ENCODE measurements at places on chromosomes 3 and 15.

DNA sequence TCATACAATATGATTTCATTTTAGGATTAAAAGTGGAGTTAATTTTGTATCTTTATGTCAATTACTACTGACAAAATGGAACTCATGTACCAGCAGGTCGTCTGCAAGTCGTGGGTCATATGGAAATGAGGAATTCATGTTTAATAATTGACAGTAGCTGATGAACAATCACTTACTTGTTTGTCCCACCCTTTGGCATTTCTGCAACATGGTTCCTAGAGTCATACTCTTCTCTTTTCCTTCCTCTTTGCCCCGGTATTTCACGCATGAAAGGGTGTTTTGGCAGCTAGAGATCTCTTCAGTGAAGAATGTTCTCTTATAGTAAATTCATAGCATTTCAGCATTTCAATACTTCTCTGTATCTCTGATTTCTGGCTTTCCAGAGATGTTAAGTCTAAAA lies 133.3 kb upstream of the SLC24A5 start:
- DNase-seq, result no peak

DNA sequence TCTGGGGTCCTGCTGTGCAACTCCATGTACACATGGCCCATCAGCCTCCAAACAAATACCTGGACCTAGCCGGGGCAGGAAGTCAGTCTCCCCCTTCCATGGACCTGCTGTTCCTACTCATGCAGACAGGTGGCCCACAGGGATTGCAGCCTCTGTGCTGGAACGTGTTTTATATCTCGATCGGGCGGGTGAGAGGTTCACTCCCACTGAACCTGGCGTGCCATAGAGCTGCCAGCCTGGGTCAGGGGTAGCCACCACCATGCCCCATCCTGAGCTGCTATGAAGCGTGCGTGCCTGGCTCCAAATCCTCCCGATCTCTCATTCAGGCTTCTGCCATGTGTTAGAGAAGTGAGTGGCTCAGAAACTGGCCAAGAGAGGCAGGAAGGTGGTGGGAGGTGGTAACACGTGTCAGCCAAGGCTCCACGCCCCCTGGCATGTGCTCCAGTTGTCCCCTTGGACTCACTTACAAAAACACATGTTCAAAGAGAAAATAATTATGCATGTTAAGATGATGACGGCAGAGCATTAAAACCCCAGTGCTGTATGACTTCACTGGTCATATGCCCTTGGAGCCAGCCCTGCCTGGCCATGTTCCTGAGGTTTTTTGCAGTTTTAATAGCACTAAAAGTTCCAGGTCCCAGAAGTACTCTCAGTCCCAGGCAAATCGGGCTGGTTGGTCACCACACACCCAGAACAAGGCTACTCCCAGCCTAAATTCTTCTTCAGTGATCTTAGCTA lies 30.6 kb downstream of the CTSH start:
- DNase-seq, result no peak

- no peak for DNase-seq
Measured at GRCh38 chr15:64911311-64912186, at the start of gene ANKDD1A. TSS of gene ANKDD1A (plus strand) at chr15:64911902. CDS start at chr15:64911931, 29 bp downstream.

GRCh38 chr3:104974316-104974715 lies 392.4 kb upstream of the ALCAM start:
- DNase-seq, result no peak

DNA sequence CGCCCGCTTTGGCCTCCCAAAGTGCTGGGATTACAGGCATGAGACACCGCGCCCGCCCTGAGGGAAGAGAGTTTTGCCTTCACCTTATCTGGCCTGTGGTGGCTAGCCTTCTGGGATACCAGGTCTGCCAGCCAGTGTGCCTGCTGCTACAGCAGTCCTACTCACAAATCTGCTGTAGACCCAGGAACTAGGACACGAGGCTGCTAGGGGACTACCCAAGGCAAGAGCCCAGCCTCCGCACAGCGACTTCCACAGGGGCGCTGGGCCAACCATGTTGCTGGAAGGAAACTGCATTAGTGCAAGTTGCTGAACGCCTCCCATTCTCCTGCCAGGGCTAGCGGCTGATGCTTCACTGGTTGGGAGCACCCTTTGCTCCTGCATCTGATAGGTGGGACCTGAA lies 53.7 kb downstream of the DHX30 start:
- no peak for DNase-seq

DNA sequence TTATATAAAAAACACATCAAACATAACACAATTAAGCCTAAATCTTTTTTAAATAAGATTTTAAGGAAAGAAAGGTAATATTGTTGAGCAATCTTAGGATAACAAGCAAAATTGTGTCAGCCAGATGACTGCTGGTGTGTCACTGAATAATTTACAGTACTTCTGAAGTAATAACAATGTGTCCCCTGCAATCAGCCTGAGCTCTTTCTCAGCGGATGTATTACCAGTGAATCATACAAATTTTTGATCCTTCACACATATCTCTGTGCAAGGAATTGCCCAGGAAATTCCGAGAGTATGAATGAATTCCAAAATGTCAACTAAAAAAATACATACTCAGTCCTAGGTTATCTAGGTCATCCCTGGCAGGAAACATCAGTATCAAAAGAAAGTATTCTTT lies 76.6 kb upstream of the PTX3 start:
- DNase-seq, result peak; percentile 39

- DNase-seq, result no peak
Measured at GRCh38 chr3:101900736-101901135, 51.4 kb downstream of the NFKBIZ start.

GRCh38 chr15:68311464-68311835 lies 33.9 kb downstream of the FEM1B start:
- DNase-seq, result no peak

DNA sequence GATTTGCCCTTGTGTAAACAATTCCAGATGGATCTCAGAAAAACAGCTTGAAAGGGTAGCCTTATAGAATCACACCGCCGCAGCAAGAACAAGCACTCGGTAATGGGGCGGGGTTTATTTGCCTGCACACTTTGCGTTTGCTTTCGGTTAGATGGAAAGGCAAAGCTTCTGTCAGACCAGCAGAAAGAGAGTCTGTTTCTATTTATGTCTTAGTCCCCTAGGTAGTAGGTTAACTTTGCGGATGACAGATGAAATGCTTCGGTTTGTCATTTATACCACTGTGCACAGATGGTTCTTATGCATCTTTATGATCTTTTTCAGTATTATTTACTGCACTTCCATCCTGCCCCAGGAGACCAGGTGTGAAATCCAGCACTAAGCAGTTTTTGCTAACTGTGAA lies 62.2 kb downstream of the PYDC2 start:
- DNase-seq, result no peak

- no peak for DNase-seq
Measured at GRCh38 chr15:79296583-79296982, 14.1 kb downstream of the ANKRD34C start.

DNA sequence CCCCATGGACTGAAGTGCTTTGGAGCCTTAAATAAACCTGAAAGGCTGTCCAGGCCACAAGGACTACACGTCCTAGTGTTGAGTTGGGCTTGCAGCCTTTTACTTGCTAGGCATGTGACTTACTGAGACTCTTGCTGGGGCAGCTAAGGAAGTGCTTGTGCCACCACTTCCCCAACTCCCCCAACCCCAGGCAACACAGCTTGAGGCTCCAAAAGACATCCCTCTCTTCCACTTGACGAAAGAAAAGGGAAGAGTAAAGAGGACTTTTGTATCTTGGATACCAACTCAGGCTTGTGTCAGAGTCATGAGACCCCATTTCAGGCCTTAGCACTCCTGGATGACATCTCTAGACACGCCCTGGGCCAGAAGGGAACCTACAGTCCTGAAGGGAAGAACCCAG lies 109.8 kb downstream of the XRN1 start:
- DNase-seq, result no peak

GRCh38 chr3:189967254-189967865 lies 153.3 kb downstream of the P3H2 start:
- peak; percentile 55 for DNase-seq

DNA sequence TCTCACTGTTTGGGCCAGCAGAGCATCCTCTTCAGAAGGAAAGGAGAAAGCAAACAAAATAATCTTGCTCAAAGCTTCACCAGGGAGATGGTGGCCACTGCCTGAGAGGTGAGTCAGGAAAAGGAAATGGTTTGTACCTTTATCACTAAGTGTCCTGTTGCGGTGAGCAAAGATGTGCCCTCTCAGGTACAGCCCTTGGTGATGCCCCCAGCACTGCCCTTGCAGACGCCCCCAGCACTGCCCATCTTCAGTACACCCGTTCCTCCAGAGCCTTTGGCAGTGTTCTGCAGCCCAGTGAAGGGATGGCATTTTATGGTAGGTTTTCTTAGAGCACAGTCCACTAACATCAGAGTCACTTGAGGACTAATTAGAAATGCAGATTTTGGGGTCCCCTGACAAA lies 92.3 kb downstream of the ZNF621 start:
- DNase-seq, result no peak

- peak; percentile 64 for DNase-seq
Measured at GRCh38 chr3:50671331-50671730, 3.4 kb upstream of the DOCK3 start.

DNA sequence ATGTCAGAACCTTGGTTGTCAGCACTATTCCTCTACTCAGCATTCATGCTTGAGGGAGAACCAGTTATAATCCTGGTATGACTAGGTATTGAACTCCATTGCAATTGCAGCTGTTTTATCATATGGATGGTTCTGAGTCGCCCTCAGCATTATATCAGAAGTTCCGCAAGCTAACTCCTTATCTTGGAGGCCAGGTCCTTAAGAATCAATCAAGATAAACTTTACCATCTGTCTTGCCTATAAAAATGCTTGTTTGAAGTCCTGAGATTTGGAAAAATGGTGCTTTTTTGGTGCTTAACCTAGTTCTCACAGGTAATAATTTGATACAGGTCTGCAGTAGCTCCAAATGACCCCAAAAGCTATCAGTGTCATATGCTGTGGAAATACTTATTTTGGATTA lies 16.3 kb upstream of the PLSCR1 start:
- DNase-seq, result no peak

- DNase-seq, result no peak
Measured at GRCh38 chr3:12812812-12813211, 16.3 kb downstream of the CAND2 start.

DNA sequence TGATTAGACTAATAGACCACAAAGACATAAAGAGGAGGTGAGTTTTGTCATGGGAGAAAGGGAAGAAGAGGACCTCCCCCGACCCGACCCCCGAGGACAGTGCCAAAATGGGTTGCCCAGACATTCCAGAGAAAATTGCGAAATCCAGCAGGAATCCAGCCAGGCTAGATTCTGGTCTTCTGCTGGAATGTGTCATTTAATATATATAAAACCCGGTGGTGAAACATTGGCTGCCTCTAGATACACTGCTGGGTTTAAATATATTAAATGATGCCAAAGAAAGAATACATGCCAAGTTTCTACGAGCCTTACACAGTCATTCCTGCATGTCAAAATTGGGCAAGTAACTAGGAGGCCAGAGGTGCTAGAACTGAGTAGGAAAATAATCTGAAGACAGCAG lies 45.3 kb upstream of the SPESP1 start:
- DNase-seq, result peak; percentile 70

- no peak for DNase-seq
Measured at GRCh38 chr15:94080989-94081605, 150.3 kb upstream of the MCTP2 start.

- DNase-seq, result no peak
Measured at GRCh38 chr3:50862221-50862620, 187.5 kb downstream of the DOCK3 start.

GRCh38 chr15:57427367-57427821 lies 51.1 kb downstream of the CGNL1 start:
- no peak for DNase-seq

DNA sequence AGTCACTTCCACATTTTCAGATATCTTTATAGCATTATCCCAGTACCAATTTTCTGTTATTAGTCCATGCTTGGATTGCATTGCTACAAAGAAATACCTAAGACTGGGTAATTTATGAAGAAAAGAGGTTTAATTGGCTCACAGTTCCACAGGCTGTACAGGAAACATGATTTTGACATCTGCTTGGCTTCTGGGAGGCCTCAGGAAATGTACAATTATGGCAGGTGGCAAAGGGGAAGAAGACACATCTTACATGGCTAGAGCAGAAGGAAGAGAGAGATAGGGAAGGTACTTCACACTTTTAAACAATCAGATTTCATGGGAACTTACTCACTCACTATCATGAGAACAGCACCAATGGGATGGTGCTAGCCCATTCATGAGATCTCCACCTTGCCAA lies 172.3 kb upstream of the GPR149 start:
- no peak for DNase-seq

- DNase-seq, result peak; percentile 8
Measured at GRCh38 chr3:24128199-24129005, 183.3 kb downstream of the NR1D2 start.

DNA sequence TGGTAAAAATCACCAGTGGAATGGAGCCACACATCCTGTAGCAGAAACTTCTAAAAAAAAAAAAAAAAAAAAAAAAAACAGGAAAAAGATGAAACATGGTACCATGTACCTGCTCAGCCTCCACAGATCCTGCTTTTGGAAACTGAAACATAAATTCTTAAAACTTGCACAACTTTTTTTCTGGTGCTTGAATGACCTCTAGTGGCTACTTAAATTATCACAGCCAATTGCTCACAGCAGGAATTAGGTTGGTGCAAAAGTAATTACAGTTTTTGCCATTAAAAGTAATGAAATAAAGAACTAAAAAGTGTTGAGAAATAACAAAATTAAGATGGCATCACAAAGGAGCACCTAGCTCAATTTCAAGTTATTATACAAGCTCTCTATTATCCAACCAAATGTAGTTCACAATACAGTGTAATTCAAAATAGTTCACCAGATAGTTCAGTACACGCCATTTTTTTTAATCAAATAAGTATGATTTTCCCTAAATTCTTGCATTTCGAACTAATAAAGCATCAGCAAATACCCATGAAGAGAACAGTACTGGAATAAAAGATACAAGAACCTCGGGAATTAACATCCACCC lies 80.6 kb downstream of the ULK4 start:
- DNase-seq, result peak; percentile 29

GRCh38 chr3:147428326-147428725 lies 19.2 kb downstream of the ZIC1 start:
- no peak for DNase-seq

DNA sequence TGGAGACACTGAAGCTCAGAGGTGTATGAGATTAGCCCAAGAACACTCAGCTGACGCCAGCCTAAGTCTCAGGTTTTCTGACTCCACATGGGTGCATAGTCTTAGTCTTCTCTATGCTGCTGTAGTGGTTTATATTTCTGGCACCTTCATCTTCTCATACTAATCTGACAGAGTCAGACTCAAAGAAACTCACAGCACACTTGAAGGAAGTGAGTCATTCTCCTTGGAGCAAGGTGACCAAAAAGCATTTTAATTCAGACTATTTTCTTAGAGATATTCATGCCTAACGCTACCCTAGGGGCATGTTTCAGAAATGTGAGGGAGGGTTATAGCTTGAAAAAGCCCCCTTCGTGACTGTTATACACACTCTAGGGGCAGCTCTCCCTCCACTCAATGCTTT lies 775.3 kb upstream of the ARPP21 start:
- DNase-seq, result peak; percentile 53

- DNase-seq, result no peak
Measured at GRCh38 chr3:122343654-122344053, 18.6 kb downstream of the CSTA start.

Data from astrocyte of the cerebellum (primary cell).